ENCODE measurements at places on chromosomes 2 and 18.

- no peak for DNase-seq
These were observed 12.4 kb downstream of the ASAP2 start for GRCh38 chr2:9219027-9219445.

- DNase-seq: no peak
These were observed 71.1 kb upstream of the CTLA4 start for GRCh38 chr2:203796248-203797010.

DNA sequence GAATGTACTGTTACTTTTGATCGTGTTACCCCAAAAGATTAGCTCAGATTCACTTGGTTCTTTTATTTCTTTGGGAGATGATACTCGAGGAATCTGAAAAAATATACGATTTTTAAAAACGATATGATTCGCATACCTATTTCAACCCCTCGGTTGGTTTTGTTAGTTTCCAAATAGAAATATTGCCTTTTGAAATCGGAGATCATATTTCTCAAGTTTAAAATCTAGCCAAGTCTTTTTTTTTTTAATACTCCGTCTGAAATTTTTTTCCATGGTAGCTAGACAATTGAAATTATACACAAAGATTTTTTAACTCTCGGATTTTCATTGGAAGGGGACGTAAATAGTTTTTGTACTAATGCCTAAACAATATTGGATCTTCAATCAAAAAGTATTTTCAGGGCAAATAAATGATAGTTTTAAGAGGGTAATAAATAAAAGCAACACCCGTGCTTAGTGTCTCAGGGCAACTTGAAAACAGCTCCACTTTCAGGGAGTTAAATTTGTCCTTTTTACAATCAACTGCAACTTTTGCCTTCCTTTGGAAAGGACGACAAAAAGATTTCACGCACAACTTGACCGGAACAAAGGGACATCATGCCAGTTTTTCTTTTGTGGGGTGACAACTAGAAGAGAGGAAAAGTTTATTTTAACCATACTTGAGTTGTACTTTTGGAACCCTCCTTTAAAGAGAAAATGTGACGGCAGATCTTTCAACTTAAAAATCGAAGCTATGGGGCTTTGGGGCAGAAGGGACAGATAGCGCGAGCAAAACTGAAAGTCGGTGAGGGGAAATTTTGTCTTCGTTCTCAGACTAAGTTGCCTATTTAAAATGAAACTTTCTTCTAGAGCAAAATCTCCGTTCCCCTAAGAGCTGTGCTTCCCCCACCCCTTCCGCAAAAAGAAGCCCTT is 5.8 kb upstream of the ONECUT2 start:
- no peak for DNase-seq

DNA sequence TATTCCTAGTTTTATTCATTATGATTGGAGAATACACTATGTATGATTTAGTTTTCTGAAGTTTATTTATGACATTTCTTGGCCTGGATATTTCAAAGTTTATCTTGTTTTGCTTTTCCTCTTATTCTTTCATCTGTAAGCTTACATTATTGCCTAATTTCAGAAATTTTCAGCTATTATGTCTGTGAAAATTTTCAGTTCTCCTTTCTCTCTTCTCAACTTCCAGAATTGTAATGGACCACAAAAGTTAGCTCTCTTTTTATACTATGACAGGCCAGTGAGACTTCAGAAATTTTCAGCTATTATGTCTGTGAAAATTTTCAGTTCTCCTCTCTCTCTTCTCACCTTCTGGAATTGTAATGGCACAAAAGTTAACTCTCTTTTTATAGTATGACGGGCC is 97.2 kb upstream of the SCN7A start:
- DNase-seq: no peak

DNA sequence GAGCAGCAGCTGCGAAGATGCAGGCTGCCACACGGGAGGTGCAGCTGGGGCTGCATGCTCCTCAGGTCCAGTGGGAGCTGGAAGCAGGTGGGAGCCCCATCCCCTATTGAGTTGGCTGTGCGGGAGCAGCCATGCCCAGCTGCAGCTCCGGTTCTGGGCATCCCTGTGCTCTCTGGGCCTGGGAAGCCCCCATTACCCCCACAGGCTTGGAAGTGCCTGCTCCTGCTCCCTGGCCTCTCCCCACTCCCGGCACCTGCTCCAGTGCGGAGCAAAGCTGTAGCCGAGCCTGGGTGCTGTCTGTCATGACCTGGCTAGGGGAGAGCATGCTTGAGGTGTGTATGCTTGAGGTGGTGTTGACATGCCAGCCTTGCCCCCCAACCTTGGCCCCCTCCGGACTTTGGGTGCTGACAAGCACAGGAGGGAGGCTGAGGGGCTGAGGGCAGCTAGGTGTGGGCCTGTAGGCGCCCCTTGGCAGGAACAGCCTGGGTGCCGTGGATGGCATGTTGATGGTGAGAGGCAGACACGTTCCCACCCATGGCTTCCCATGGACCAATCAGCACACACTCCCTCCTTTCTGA is 21.5 kb downstream of the ANKRD29 start:
- no peak for DNase-seq

DNA sequence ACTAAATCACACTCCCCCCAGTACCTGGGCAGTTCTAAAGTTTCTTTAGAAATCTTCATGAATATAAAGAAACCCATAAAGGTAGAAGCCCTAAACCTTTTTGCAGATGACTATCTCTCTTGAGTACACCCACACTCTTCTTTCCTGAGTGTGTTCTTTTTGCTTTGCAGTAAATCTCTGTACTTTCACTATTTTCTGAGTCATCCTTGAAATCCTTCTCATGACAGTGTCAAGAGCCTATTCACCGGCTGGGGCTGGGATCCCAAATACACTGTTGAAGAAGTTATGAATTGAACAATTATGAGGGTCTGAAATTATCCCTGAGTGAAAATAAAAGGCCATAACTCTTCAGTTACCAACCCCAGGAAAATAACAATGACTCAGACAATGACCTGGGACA is 133.9 kb upstream of the CCDC195 start:
- DNase-seq: no peak

DNA sequence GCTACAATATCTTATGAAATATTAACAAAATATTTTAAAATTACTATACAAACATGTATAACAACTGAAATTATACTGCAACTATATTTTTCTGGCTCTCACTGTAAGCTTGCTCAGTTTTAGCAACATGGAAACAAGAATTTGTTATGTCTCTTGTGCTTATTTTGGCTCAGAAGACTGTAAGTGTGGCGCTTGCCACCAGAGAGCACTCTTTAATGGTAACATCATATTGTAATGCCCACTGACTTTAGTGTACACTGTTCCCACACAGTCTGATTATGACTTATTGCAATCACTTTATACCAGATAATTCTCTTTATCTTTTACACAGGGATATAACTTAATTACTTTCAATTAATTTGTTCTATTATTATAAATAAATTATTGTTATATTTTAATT is 1500.6 kb upstream of the TMEFF2 start:
- DNase-seq: peak; percentile 1

DNA sequence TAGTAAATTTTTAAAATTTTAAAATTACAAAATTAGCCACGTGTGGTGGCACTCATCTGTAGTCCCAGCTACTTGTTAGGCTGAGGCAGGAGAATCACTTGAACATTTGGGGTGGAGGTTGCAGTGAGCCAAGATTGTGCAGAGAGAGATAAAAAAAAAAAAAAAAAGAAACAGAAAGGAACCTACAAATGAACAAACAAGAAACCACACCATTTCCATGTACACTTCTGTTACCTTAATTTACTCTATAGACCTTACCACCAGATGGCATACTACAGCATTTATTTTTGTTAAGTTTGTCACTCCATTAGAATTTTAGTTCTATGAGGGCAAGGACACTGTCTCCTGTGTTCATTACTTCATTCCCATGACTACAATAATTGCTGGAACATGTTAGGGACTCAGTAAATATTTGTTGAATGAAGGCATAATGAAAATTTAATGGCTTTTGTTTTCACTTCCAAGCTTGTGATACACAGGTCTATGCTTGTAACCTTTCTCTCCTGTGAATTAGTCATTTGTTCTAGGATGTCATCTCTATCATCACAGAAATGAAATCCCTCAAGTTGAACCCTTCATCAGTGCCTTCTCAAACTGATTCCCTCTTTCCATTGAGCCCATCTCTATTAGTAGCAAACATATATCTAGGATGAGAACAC is 76.0 kb downstream of the ARHGAP15 start:
- DNase-seq: no peak

- DNase-seq: no peak
These were observed 31.1 kb downstream of the SERTAD2 start for GRCh38 chr2:64622443-64623241.

GRCh38 chr2:106736221-106736620 is 149.7 kb downstream of the ST6GAL2 start:
- DNase-seq: no peak

- DNase-seq: no peak
These were observed 11.8 kb upstream of the ACOXL start for GRCh38 chr2:110720547-110720946.

GRCh38 chr2:165791421-165792103 is 2.5 kb downstream of the GALNT3 start:
- DNase-seq: no peak

Data from C1 segment of cervical spinal cord (tissue), 14 donors.